ENCODE measurements at places on chromosomes 1 and 21.
A peak's percentile ranks its signal among the peaks of the same experiment; 100 is the strongest.

- DNase-seq, result no peak
Measured at GRCh38 chr1:147236959-147237791, 5.3 kb upstream of the CHD1L start.

DNA sequence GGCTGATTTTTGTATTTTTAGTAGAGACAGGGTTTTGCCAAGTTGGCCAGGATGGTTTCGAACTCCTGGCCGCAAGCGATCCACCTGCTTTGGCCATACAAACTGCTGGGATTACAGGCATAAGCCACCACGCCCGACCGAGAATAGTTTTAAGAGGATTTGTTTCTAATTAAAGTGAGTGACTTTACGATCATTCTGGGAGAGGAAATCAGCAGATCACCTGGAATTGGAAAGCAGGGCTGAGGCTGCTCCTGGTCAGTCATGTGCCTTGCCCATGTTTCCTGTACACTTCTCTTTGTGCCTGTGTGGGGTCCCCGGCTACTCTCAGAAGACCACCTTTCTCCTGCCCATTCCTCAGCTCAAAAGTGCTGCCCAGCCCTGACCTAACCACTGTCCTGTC is 33.9 kb downstream of the ZBTB8B start:
- no peak for DNase-seq

GRCh38 chr1:32329931-32330466 is 6.0 kb downstream of the MARCKSL1 start:
- DNase-seq, result no peak

DNA sequence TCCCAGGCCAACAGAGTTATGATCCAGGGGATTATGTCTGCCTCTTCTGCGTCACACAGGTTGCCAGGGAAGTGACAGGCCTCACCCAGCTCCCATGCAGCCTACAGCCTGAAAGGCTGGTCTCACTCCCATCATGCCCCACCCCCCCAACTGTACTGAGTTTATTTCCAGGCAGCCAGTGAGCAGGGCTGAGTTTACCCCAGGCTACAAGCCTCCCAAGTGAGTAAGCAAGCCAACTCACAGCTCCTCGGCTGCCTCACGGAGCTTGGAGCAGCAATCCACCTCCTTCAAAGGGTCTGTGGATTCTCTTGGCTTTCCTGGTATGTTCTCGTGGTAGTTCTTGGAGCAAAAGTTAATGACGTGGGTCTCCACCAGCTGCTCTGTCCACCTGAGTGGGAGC is 1147.6 kb upstream of the ADGRL4 start:
- no peak for DNase-seq

GRCh38 chr1:68051475-68051874 is 1.0 kb upstream of the DIRAS3 start:
- no peak for DNase-seq

DNA sequence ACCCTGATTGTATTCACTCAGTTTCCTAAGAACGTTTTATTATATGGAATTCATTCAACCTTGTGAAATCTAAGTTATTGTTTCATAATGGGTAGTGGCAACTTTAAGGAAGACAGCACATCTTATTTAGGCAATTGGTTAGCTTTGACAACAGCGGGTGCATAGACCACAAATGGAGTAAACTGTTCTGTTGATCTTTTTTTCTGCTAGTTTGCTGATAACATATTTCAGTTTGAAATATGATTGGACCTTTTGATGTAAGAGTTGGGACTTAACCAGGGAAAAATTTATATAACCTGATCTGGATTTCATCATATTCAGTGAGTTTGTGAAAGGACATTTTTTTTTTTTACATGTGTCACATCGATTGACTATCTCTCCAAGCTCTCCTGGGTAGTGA is 151.7 kb downstream of the HLX start:
- DNase-seq, result no peak

DNA sequence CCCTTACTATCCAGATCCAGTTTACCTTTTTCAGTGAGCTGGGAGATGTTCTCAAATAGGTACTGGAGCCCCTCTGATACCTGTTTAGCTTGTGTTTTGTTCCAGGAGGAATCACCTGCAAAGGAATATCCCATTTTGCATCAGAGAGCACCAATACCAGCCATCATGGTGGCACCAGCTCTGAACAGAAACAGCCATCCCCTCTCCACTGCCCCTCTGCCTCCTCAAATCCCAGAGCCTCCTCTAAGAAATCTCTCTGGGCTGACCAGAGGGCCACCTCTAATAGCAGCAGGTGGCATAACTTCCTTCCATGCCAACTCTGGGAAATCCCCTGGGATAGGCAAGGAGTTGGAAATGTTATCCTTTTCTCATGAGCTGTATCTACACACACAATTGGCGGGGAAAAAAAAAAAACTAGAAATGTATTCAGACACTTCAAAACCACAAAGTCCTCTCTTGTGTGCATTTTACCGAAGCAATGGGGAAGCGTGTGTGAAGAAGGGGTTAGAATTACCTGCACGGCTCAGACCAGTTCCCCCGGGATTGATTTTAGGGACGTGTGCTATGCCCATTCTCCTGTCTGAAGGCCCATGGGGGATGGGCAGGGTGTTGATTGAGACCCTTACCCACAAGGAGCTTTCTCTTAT is 2.4 kb downstream of the PGLYRP4 start:
- DNase-seq, result no peak

- DNase-seq, result no peak
Measured at GRCh38 chr1:22971611-22972405, 858 bp downstream of the LACTBL1 start.

GRCh38 chr1:206012086-206012859 is 9.1 kb upstream of the RAB7B start:
- DNase-seq, result peak; percentile 17

- DNase-seq, result no peak
Measured at GRCh38 chr1:114435088-114435715, 75.8 kb downstream of the TRIM33 start.

- no peak for DNase-seq
Measured at GRCh38 chr21:17295997-17296396, 216.8 kb upstream of the CXADR start.

- DNase-seq, result no peak
Measured at GRCh38 chr1:59005491-59006288, 221.8 kb upstream of the JUN start.

DNA sequence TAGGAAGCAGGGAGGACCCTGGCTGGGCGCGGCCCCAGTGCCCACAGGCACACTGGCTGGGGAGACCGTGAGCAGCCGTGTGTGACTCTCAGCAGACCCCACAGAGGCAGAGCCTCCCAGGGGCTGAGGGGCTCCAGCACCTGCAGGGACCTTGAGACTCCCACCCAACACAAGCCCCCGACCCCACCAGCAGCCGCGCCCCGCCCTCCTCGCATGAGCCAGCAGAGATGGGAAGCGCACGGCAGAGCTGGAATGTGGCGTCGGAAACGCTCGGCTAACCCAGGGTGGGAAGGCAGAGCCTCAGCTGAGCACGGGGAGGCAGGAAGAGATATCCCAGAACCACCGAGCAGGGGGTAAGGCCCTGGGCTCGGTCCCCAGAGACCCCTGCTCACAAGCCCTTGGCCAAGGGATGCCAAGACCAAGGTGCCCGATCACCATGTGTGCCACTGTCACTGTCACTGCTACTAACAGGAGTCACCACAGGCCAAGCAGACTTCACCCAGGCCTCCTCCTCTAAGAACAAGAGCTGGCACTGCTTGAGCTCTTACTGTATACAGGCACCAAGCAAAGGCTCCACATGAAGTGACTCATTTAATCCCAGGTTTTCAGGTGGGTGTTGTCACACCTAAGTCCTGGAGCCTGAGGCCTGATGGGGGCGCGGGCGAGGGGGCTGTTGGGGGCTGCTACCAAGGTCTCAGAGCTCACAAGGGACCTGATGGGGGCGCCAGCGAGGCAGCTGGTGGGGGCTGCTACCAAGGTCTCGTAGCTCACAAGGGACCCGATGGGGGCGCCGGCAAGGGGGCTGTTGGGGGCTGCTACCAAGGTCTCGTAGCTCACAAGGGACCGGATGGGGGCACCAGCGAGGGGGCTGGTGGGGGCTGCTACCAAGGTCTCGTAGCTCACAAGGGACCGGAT is 20.1 kb downstream of the MEGF6 start:
- no peak for DNase-seq

DNA sequence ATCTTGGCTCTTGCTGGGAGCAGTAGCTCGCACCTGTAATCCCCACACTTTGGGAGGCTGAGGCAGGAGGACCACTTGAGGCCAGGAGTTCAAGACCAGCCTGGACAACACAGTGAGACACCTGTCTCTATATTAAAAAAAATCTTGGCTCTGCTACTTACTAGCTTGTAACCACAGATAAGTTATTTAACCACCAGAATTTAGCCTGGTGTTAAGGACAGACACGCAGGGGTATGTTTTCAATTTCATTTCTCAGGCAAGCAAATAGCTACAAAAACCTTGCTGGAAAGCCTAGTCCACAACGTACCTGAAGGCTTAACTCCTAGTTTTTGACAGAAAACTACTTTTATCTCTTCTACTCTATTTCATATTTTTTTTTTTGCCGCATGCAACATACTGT is 24.8 kb upstream of the GFI1 start:
- DNase-seq, result no peak

- no peak for DNase-seq
Measured at GRCh38 chr21:41507521-41508414, at the start of gene TMPRSS2. Gene TMPRSS2 (minus strand): TSS chr21:41508158. CDS start chr21:41498133, 10,025 bp downstream.

DNA sequence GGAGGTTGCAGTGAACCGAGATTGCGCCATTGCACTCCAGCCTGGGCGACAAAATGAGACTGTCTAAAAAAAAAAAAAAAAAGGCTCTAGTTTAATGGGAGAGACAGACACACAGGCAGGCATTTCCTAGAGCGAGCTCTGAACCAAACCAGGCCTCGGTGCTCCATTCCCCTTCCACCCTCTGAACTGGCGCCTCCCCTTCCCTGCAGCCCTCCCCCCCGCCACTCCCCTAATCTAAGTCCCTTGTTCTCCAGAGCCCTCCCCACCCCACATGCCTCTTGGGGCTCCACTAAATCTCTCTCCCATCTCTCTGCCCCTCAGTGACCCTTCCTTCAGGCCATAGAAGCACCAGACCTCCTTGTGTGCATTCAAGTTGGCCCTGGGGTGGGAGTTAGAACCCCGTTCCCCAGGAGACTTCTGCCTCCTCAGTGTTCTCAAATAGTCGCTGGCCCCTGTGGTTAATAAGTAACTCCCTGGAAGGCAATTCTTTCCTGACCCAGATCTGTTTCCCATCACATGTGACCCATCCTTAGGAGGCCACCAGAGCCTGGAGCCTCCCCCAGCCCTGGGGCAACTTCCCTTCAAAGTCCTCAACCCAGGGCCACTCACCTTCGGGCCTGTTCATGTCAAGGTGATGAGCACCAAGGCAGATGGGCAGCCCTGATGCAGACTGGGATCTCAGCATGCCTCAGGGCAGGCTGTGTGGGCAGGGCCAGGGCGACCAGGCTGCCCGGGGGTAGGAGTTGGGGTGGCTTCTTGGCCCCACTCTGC is 42.6 kb upstream of the EPB41 start:
- no peak for DNase-seq

DNA sequence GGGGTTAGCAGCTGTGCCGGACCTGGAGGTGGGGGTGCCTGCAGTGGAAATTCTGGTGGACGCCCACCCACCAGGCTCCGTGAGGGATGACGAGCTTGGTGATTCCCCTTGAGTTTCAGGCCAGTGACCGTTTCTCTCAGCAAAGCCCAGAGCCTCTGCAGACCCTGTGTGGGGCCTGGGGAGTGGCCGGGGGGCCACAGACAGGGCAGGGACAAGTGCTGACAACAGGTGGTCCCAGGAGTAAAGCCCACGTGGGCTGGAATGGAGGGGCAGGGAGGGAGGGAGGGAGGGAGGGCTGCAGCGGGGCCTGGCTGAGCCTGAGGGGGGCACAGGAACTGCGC is 52.8 kb downstream of the COL18A1 start:
- DNase-seq, result no peak

GRCh38 chr21:26107429-26107828 is 63.1 kb downstream of the APP start:
- no peak for DNase-seq

DNA sequence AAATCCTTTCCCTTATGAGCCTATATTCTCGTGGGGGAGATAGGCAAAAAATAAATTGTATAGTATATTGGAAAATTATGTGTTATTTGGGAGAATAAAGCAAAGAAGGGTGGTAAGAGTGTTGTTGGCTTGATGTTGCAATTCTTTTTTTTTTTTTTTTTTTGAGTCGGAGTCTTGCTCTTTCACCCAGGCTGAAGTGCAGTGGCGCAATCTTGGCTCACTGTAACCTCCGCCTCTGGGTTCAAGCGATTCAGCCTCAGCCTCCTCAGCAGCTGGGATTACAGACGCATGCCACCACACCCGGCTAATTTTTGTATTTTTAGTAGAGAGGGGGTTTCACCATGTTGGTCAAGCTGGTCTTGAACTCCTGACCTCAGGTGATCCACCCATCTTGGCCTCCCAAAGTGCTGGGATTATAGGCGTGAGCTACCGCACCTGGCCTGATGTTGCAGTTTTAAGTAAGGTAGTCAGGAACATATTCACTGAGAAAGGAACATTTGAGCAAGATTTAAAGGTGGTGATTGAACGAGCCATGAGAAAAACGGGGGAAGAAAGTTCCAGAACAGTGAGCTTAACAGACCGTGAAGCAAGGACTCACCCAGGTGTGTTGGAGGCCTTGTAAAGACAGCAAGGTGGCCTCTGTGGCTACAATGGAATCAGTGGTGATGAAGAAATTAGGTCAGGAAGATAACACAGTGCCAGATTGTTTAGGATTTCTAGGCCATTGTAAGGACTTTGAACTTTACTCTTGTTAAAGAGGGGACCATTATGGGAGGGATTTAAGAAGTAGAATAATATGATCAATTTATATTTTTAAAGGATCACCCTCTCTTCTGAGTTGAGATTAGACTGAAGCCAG is 45.8 kb downstream of the RPRD2 start:
- DNase-seq, result no peak

DNA sequence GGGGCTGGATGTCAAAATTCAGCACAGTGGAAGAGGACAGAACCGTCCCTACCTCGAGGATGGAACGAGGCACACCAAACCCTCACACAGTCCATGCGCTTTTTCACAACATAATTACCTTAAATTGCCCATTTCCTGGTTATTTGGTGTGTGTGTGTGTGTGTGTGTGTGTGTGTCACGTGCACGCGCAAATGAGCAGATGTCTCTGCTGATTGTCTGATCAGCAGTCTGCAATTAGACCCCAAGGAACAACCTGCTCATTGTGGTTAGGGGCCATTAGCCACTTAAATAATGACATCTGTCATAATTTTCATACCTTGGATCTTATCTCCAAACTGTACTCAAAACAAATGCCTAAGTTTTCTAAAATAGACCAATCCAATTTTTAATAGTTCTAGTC is 23.2 kb downstream of the AVPR1B start:
- no peak for DNase-seq

GRCh38 chr1:180571060-180571831 is 12.5 kb downstream of the OVAAL start:
- no peak for DNase-seq

DNA sequence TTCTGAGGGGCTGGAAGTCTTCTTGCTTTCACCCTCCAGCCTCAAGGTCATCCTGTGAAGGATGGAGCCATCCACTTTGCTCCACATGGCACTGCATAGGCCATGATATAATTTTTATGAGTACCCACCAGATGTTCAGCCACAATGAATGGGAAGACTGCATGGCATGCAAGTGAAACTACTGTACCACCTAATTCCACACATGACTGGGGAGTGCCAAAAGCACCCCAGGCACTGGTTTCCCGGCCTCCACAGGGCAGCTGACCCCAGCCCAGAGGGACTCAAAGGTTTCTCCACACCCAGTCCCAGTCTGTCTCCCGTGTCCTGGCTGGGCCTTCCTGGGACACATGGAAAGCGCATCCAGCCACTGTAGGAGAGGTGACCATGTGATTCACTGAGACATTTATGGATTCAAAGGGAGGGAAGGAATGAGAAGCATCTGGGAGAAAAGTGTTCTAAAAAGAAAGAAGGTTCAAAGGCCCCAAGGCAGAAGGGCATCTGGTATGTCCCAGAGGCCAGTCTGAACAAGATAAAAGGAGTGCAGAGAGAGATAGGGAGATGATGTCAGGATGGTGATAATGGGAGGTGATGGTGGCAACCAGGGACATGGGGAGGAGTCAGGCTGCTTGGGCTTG is 12.1 kb downstream of the RHOU start:
- DNase-seq, result no peak

All from stimulated activated CD4-positive, alpha-beta T cell treated with anti-CD3 and anti-CD28 coated beads, Interleukin-4, amount 100 ng/mL, for 4 hours (primary cell).